ENCODE measurements at places on chromosomes 1 and 21.

- no peak for DNase-seq
Measured at GRCh38 chr1:41277371-41277975, 35.4 kb upstream of the SCMH1 start.

- DNase-seq: no peak
Measured at GRCh38 chr1:94039871-94040569, 80.9 kb downstream of the ABCA4 start.

DNA sequence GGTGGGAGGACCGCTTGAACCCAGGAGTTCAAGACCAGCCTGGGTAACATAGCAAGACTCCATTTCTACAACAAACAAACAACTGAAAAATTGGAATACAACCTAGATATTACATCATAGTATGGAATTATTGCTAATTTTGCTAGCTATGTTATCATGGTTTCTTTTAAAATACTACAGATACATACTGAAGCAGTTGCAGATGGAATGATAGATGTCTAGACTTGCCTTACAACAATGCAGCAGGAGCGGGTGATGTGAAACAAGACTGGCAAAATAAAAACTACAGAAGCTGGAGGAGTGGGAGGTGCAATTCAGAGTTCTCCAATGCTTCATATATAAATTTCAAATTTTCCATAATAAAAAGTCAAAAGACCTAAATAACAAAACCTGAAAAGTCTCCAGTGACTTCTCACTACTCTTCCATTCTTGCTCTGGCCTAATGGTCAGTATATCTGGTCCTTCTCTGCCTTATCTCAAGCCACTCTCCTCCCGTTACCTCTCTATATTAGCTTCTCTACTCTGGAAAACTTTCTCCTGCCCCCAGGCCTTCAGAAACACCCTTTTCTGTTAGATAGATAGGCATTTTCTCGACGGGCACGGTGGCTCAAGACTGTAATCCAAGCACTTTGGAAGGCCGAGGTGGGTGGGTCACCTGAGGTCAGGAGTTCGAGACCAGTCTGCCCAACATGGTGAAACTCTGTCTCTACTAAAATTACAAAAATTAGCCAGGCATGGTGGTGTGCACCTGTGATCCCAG lies 28.5 kb upstream of the TMEM200B start:
- no peak for DNase-seq

DNA sequence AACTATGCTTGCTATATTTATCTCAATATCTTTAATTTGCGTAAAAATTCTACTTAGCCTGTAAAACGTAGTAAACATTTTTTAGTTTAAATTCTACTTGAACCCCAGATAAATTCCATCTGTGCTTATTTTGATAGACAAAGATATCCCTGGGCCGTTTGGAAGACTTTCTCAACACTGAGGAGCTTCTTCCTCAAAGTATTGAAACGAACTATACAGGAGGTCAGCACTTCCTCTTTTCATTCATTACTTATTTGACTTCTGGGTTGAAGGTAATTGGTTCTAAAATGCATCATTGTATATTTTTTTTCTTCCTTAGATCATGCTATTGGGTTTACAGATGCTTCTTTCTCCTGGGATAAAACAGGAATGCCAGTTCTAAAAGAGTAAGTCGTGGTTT lies 74.7 kb downstream of the HSPA13 start:
- no peak for DNase-seq

GRCh38 chr1:209326076-209326475 lies 257.4 kb upstream of the CAMK1G start:
- no peak for DNase-seq

- DNase-seq: no peak
Measured at GRCh38 chr1:65195495-65196417, 47.8 kb downstream of the AK4 start.

- DNase-seq: no peak
Measured at GRCh38 chr1:87204441-87204840, 124.2 kb upstream of the LMO4 start.

GRCh38 chr21:37062593-37062935 lies 10.3 kb downstream of the PIGP start:
- no peak for DNase-seq

GRCh38 chr1:229258757-229259060 lies 12.2 kb upstream of the RAB4A start:
- no peak for DNase-seq

DNA sequence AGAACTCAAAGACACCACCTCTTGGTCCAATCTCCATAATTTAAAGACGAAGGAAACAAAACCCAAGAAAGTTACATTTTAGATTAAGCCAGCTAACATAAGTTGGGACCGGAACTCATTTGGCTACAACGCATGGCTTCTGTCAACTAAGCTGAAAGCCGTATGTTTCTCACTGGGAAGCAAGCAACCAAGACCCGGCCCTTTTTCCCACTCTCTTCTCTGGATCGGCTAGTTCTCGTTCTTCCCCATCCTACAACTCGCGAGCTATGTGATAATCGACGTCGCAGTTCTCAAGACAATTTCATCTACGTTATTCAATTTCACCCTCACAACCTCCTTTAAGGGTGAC lies 601 bp downstream of the CCT8 start:
- no peak for DNase-seq

DNA sequence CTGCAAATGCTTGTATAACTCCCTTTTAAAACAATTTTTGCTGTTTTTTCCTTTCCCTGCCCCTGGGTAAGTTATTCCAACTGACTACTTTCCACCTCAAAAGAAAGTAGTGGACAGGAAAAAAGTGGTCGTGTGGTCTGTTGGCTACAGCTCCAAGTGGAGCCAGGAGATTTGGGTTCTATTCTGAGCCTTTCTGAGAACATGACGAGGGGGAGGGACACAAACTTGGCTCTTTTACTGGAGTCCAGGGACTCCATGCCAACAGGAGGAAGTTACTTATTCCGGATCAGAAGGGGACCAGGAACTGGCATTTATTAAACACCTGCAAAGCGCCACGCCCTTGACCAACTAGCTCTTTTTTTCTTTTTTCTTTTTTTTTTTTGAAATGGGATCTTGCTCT lies 79.0 kb upstream of the CAPZB start:
- no peak for DNase-seq

- DNase-seq: no peak
Measured at GRCh38 chr1:224745924-224746323, 129.8 kb downstream of the CNIH3 start.

DNA sequence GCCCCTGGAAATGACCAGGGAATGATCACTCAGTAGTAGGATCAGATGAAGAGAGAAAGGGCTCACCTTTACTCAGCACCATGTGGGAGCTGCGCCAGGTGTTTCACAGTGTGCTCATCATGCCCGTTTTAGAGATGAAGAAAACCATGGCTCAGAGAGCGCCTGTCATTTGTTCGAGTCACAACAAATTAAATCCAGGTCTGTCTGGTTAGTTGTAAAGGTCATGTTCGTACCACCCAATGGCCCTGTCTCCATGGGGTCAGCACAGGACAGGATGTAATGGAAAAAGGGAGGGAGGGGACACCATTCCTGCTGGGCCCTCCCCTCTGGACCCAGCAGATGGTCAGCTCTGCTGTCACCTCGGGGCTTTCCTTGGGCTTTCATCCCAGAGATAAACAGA lies 15.2 kb downstream of the KIRREL1 start:
- DNase-seq: no peak

GRCh38 chr1:14142397-14143100 lies 442.6 kb downstream of the PRDM2 start:
- DNase-seq: no peak

DNA sequence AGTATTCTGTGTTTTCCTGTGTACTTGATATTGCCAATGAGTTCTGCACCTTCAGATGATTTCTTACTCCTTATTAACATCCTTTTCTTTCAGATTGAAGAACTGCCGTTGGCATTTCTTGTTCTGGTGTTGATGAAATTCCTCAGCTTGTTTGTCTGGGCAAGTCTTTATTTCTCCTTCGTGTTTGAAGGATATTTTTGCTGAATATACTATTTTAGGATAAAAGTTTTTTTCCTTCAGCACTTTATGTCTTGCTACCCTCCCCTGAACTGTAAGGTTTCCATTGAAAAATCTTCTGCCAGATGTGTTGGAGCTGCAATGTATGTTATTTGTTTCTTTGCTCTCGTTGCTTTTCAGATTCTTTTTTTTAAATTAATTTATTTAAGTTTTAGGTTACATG lies 265.9 kb downstream of the HHAT start:
- DNase-seq: no peak

- no peak for DNase-seq
Measured at GRCh38 chr1:21921100-21921875, 15.8 kb downstream of the HSPG2 start.

GRCh38 chr1:203038217-203038741 lies 12.0 kb downstream of the PPFIA4 start:
- DNase-seq: no peak

DNA sequence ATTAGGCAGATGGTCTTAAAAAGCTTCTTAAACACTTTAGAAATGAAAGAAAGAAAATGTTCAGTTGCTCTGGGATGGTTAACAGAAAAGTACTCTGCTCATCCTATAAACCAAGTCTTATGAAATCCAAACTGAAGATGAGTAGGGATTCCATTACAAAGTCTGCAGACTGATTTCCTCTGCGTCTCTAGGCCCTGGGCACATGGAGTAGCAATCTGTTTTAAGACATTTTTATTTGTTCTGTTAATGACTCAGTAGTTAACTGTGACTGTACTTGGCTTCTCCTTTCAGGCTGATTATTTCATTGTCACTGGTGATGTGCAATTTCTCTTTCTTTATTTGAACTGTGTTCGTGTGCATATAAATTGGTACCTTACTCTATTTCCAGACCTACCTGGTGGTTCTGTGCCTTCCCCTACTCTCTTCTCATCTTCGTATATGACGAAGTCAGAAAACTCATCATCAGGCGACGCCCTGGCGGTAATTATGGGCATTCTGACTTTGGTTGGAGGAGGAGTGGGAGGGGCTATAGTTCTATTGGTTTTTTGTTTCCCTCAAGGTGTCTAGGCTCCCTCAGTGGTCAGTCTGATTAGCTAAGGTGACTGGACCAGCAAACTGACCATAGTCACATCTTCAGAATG lies 30.6 kb downstream of the ATP1A1 start:
- no peak for DNase-seq

- no peak for DNase-seq
Measured at GRCh38 chr1:228308628-228309325, 97.9 kb downstream of the TRIM11 start.

DNA sequence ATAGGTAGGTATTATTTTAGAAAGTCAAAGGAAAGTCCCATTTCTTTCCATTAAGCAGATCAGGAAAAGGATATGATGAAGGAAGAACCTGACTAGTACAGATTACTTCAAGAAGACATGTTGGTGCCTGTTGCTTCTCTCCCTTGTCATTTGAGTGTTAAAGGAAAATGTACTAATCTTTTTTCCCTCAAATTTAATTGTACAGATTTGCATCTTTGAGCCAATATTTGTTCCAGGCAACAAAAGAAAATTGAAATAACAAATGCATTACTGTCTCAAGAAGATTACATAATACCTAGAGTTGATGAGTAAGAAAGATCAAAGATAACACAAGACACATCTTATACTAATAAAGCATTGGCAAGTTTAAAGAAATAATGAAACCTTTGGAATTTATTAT lies 566.9 kb upstream of the ZP4 start:
- no peak for DNase-seq

DNA sequence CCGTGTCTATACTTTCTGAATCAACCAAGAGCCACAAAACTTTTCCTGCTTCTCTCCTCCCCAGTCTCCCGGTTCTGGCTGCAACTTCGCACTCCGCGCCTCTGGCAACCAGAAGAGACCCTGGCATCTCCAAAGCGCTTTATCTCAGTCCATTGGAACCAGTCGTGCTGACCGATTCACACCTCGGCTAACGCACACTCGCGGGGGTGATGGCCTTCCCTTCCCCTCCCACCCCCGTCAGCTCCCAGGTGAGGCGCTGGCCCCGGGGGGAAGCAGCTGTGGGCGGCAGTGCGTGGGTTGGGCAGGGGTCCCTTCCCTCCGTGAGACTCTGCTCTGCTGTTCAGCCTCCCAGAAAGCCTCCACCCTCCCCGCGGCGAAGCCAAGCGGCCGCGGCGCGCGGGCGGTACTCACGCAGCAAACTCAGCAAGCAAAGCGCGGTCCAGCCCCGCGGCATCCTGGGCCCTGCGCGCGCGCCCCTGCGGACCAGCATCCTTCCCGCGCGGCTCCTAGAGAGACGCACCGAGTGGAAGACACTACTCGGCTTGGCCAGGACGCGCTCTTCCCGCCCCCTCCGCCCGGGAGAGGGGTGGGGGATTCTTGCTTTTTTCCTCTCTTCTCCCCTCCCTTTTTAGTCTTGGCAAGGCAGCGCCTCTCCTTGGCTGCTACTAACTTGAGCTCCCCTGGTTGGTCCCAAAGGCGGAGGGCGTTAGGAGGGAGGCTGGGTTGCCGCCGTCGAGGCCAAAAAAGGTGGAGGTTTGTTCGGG lies at the start of gene CD34:
CD34 (minus strand) TSS at position 535 of the 764 bp plus-strand sequence; CDS start at position 490, 45 bp downstream.
- DNase-seq: no peak

- DNase-seq: no peak
Measured at GRCh38 chr1:244988521-244988920, 124.2 kb upstream of the HNRNPU start.

- no peak for DNase-seq
Measured at GRCh38 chr1:222073307-222073995, 331.6 kb upstream of the DUSP10 start.

DNA sequence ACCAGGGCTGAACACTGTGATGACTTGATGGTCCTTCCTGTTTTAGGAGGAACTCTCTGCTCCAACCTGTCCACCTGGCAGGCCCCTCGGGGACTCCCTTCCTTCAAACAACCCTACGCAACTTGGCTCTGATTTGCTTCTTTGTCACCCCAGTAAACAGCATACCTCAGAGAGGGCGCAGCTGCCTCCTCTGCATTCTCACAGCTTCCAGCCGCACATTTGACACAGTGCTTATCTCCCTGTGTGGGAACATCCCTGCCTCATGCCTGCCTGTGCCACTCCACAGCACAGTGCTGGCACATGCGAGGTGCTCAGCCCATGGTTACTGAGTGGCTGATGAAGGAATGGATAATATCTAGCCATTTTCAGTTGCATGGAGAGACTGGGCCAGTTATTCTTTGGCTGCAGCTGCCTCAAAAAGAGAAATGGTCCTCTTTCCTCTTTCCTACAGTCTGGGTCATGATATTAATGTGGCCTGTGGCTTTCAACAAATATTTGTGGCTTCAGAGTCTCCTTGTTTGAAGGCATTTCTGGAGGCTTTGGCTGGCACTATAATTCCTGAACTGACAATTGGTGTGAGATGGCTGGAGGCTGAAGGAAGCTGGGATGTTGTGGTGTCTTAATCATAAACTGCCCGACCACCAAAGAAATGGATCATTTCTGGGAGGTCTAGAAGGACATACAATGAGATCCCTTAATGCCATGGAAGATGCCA lies 77.9 kb downstream of the TENT5C start:
- DNase-seq: no peak

- no peak for DNase-seq
Measured at GRCh38 chr21:45623436-45623835, 20.1 kb upstream of the PCBP3 start.

- DNase-seq: no peak
Measured at GRCh38 chr1:2255420-2256369, 27.6 kb downstream of the SKI start.

GRCh38 chr1:154407198-154408091 lies 2.3 kb downstream of the IL6R start:
- DNase-seq: no peak

GRCh38 chr1:10832703-10833102 lies 36.3 kb upstream of the CASZ1 start:
- no peak for DNase-seq
